ENCODE measurements at places on chromosomes 7 and 10.

- no peak for DNase-seq
Measured at GRCh38 chr7:49873420-49873819, 100.0 kb downstream of the VWC2 start.

- no peak for DNase-seq
Measured at GRCh38 chr7:45969940-45970339, 48.9 kb upstream of the IGFBP3 start.

- no peak for DNase-seq
Measured at GRCh38 chr7:37285706-37286453, 162.8 kb downstream of the ELMO1 start.

- no peak for DNase-seq
Measured at GRCh38 chr10:105104297-105104696, 463.2 kb downstream of the SORCS3 start.

DNA sequence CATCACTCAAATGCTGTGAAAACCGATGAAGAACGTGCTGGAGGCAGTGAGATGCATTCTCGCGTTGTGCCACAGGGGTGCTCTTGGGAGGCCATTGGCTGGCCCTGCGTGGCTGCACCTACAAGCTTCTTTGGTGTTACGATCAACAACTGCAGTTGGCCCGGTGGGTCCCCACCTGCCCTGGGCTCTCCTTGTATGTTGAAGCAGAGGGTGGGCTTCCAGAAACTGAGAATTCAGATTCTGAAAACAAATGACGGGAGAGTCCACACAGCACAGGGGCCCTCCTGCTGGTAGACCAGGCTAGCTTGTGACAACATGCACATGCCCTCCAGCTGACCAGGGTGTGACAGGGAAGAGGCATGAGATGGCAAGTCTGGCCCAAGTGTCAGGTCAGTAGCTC lies 23.7 kb upstream of the DDC start:
- DNase-seq, result no peak

GRCh38 chr7:102260856-102261255 lies 25.8 kb upstream of the SH2B2 start:
- DNase-seq, result no peak

GRCh38 chr7:44326261-44327125 lies 1.1 kb upstream of the CAMK2B start:
- no peak for DNase-seq

DNA sequence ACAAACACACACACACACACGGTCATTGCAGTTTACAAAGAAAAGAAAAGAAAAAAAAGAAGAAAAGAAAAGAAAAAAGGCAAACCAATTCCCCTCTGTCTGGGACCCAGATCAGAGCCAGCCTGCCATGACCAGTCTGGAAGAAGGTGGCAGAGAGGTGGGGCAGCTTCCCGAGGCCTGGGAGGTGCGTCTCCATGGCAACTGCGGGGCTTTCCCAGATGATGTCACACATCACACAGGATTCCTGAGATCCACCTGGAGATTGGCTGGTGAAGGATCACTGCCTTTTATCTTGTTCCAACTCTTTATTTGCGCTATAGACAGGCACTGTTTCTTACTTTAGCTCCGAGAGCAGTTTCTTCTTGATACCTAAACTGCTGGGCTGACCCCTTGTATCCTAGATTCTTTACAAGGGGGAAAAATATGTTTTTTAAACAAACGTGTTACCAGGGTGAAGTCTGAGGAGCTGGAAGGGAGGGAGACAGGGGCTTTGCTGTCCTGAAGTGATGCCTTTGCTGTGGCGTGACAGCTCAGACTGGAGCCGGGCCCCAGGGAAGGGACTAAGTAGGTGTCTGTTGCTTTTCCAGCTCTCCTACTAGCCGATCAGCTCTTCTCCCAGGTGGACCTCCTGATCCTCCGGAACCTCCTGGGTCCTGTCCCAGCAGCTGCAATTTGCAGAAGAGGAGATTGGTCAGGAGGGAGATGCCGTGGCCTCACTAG lies 298.5 kb downstream of the KLF6 start:
- DNase-seq, result no peak

DNA sequence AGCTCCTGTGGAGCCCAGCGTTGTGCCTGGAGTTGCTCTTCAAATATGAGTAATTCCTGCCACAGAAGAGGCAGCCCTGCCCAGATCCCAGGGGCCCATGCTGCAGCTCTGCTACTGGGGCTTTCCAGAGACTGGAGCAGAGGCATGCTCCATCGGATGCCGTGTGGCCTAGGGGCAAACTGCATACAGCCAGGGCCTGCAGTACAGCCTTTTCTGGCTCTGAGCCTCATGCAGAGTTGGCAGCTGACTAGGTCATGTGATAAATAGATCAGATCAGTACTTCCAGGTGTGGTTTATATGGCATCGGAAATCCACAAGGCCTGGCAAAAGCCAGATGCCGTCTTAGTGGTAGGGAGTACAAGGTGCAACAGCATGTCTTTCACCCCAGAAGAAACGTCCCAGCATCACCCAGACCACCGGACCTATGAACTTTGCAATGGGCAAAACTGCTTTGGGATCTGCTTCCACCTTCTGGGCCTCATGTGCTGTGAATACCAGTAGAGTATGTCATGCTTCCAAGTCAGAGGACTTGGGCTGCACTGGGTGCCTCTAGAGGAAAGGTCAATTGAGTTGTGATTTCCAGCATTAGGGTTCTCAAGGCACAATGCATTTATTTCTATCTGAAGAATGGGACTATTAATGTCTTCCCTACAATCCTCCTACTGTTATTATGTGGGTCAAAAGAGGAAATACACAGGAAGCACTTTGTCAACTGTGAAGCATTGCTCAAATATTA lies 250.7 kb upstream of the ZNF32 start:
- no peak for DNase-seq

GRCh38 chr10:123552760-123553554 lies 113.2 kb upstream of the GPR26 start:
- DNase-seq, result no peak

DNA sequence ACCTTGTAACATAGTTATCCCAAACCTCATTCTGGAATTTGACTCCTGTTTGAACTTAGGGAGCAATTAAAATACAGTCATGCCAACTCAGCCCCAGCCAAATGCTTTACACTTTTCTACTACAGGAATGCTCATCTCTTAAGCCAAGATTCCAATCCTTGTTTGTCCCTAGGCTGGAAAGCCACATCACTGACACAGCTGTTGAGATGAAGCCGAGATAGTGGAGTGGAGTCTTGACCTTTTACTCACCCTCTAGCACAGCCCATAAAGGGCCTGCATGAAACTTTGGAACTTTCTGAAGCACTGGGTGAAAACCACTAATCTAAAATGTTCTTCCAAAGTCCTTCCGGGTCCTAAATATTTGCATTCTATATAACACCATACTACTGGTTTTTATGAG lies 247.3 kb downstream of the ETV1 start:
- DNase-seq, result no peak

GRCh38 chr10:48453451-48454301 lies 147.2 kb downstream of the MAPK8 start:
- DNase-seq, result no peak

- no peak for DNase-seq
Measured at GRCh38 chr10:22666287-22667092, 47.9 kb downstream of the PIP4K2A start.

GRCh38 chr7:2101630-2102374 lies 130.9 kb downstream of the MAD1L1 start:
- no peak for DNase-seq

DNA sequence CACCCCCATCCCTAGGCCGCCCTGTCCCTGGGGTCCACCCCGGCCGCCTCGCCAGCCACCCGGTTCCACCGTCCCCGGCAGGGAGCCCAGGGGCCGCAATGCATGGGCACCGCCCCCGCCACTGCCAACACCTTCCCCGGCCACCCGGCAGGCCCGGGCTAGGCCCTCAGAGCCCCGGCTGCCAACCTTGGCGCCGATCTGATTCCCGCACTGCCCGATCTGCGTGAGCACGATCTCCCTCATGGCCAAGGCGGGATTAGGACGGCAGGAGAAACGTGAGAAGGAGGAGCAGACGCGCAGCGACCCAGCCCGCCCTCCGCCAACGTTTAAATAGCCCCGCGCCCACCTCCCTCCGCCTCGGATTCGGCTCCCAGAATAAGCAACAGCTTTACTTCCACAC lies at the start of gene TUBB8:
Gene TUBB8, minus strand, starts transcription at position 301 of the 400 bp plus-strand sequence. Its CDS starts 58 bp downstream, at position 243.
- DNase-seq, result no peak

- no peak for DNase-seq
Measured at GRCh38 chr7:44631458-44632115, 25.2 kb downstream of the OGDH start.

- DNase-seq, result no peak
Measured at GRCh38 chr7:24384362-24385030, 100.5 kb downstream of the NPY start.

- DNase-seq, result no peak
Measured at GRCh38 chr7:98771941-98772603, 97.7 kb downstream of the TMEM130 start.

- no peak for DNase-seq
Measured at GRCh38 chr7:98360221-98361130, 40.4 kb downstream of the BAIAP2L1 start.

- DNase-seq, result no peak
Measured at GRCh38 chr7:150377635-150378034, 1.5 kb upstream of the ZNF775 start.

GRCh38 chr7:24025094-24025493 lies 258.9 kb upstream of the NPY start:
- no peak for DNase-seq

DNA sequence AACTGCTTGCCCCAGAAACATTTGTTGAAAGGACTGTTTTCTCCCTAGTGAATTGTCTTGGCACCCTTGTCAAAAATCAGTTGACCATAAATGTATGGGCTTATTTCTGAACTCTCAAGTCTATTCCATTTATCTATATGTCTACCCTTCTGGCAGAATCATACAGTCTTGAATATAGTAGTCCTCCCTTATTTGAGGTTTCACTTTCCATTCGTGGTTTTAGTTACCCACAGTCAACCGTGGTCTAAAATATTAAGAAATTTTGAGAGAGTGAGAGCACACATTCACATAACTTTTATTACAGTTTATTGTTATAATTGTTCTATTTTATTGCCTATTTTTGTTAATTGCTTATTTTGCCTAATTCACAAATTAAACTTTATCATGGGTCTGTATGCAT lies 17.4 kb upstream of the CEP41 start:
- no peak for DNase-seq

DNA sequence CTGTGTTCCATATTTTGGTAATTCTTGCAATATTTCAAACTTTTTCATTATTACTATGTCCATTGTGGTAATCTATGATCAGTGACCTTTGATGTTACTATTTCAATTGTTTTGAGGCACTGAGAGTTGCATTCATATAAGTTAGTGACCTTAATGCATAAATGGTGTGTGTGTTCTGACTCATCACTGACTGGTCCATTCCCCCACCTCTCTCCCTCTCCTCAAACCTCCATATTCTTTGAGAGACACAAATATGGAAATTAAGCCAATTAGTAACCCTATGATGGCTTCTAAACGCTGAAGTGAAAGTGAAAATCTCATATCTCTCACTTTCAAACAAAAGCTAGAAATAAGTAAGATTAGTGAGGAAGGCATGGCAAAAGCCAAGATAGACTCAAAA lies 739.6 kb downstream of the CCSER2 start:
- no peak for DNase-seq

DNA sequence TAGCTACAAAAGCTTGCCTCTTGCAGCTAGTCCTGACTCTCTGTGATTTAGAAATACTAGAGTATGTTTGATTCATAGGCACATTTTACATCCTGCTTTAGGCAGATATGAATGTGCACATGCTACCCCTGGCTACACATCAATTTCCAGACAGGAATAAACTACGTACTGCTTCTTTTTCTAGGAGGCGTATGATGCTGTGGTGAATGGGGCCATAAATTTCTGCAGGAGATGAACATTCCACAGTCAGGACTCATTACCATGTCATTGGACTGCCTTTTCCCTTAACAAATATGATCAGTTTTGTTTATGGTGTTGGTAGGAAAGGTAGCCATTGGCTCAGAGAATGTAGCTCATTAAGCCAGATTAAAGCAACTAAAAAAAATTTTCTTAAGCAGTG lies 50.1 kb upstream of the IFRD1 start:
- DNase-seq, result no peak

- DNase-seq, result no peak
Measured at GRCh38 chr10:34845070-34845469, 30.0 kb upstream of the PARD3 start.

GRCh38 chr7:112080978-112081377 lies 125.2 kb downstream of the DOCK4 start:
- no peak for DNase-seq

GRCh38 chr10:34121781-34122622 lies 693.1 kb downstream of the PARD3 start:
- no peak for DNase-seq

GRCh38 chr10:24136070-24136469 lies 72.9 kb upstream of the KIAA1217 start:
- no peak for DNase-seq
